ENCODE measurements at places on chromosomes 4 and X.

GRCh38 chr4:158970812-158971211, 132.1 kb upstream of the RAPGEF2 start:
- no peak for DNase-seq

GRCh38 chr4:125321709-125322365, 7.1 kb downstream of the FAT4 start:
- no peak for DNase-seq

DNA sequence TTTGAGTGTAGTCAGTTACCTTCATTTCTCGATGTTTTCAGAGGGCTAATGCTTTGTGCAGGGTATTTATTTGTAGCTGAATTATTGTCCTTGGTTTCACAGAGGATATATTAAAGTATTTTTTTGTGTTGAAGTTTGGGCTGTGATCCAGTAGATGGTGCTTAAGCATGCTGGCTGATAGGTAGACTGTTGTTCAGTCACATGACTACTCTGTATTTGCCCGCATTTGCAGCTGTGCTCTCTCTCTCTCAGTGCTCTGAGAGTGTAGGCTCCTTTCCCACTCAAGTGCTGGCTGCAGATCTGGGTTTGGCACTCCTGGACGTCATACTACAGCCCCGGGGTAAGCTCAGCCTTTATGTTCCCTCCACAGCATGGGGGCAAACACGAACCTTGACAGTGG, 21.7 kb downstream of the RAB40AL start:
- DNase-seq, result no peak

- DNase-seq, result no peak
These were observed 24.5 kb upstream of the MSN start for GRCh38 chrX:65642914-65643491.

DNA sequence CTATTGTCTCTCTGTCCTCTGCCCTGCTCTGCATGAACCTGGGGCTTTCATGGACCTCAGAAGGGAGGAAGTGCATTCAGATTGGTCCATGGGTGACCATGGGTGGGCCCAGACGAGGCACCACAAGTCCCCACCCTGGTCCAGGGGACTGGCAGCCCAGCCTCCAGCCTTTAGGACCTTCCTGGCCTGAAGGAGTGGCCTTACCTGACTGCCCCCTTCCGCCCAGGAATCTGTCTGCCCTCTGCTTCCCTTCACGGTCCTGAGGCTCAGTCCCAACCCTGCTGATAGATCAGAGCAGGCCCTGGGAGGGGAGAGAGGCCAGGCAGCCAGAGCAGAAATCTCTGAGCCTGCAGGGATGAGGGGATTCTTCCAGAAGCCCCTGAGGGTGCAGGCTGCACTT, 455.4 kb downstream of the PCDH18 start:
- DNase-seq, result no peak

DNA sequence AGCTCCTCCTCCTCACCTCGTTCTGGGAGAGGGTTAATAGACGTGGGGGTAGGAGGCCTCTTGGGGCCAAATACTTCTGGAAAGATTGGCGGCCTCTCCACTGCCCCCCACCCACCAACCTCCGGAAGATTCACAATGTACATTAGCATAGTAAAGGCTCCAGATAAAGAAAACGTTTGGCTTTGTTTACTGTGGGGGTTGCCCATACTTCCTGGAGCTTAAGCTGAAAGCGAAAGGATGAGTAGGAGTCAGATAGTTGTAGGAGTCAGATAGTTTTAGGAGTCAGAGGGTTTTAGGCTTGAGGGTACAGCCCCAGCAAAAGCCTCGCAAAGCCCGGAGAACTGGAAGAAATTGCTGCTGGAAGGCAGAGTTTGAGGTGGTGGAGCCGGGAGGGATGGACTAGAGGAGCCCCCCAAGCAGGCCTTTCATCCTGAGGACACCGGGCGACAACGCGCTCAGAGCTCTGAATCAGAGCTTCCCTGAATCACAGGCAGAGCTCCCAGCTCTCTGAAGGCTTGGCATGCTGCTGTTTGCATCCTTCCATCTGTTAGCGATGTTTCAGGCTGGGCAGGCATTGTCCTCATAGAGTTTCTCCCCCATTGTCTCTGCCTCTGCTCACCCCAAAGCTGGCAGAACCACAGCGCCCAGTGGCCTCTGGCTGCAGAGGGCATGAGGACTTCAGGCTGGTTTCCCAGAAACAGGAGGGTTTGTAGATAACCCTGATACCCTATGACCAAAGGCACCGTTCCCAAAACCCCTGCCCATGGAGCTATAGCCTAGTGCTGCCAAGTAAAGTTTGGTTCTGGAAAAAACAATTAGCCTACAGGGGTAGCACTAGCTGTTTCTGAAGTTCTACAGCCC, 280.7 kb downstream of the BCOR start:
- DNase-seq, result no peak

GRCh38 chrX:104370089-104370488, 115.4 kb upstream of the ESX1 start:
- DNase-seq, result no peak

DNA sequence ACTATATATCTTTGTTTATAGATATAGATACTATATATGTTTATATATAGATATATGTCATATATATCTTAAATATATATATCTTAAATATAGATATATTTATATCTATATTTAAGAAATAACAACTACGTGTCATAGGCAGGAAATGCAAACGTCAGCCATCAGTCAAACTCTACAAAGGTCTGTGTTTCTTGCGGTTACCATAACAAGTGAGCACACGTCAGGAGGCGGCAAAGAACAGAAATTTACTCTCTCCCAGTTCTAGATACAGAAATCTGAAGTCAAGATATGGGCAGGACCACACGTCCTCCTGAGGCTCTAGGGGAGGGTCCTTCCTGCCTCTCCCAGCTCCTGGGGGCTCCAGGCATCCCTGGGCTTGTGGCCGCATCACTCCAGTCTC, 6.5 kb downstream of the PLCXD1 start:
- DNase-seq, result no peak

DNA sequence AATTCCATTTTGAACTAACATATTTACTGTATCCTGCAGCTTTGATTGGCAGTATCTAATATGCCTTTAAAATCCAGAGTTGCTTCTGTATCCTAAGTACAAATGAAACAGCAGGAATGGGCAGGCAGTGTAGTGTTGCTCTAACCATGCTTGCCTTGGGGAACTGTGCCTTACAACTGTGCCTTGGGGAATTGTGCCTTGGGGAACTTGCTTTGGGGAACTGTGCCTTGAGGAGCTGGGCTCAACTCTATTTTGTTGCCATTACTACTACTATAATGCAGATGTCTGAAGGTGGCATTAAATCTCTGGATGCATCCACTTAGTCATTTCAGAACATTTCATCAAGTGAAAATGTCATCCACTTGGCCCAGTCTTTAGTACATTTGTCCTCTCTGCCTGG, 6.9 kb downstream of the CXCL3 start:
- DNase-seq, result no peak

- DNase-seq, result no peak
These were observed 530.5 kb downstream of the FAM133A start for GRCh38 chrX:94204524-94204923.

DNA sequence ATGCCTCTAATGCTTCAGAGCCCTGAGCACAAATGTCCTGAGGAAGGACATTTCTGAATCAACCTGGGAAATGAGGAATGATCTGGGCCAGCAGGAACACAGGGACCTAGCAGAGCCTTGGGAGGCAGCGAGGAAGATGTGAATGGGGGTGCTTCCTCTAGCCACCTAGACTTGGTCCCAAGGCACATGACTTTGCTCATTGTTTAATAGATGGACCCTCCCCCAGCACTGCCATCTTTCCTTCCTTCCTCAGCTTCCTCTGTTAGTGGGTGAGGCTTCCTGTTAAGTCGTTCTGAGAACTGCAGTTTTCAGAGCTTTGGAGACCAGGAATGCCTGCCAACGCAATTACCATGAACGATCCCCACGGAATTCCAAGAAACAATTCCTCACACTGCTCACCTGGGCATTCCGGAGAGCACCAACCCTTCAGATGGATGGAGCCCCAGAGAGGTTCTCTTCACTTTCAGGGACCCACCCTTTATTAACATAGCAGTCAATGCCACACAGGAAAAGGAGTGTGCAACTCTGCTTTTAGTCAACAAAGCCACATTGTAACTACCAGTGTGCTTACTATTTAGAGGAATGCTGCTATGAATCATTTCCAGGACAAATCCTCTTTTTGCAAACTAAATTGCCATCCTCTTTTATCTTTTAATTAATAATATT, 48.5 kb upstream of the STIM2 start:
- no peak for DNase-seq

DNA sequence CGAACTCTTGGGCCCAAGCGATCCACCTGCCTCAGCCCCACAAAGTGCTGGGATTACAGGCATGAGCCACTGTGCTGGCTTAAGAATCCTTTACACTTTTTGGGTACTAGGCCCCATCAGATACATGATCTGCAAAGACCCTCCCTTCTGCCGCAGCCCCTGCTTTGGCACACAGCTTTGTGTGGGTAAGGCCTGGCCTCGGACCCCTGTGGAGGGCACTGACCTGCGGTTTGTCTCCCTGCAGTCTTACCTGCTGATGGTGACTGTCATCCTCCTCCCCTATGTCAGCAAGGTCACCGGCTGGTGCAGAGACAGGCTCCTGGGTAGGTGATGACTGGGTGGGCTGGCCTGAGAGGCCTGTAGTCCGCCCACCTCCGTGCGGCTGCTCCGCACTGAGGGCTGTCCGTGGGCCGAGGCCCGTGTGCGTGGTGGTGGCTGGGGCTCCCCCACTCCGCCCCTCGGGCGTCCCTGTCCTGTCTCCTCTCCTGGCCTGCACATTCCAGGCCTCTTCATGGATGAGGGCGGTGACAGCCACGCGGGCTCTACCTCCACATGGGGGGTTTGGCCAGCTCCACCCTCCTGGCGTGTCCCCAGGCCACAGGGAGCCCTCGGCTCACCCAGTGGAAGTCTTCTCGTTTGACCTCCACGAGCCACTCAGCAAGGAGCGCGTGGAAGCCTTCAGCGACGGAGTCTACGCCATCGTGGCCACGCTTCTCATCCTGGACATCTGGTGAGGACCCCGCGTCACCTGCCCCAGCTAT, 18.0 kb downstream of the DGKQ start:
- no peak for DNase-seq

- DNase-seq, result no peak
These were observed 1.7 kb downstream of the SLC25A4 start for GRCh38 chr4:185144601-185145240.

DNA sequence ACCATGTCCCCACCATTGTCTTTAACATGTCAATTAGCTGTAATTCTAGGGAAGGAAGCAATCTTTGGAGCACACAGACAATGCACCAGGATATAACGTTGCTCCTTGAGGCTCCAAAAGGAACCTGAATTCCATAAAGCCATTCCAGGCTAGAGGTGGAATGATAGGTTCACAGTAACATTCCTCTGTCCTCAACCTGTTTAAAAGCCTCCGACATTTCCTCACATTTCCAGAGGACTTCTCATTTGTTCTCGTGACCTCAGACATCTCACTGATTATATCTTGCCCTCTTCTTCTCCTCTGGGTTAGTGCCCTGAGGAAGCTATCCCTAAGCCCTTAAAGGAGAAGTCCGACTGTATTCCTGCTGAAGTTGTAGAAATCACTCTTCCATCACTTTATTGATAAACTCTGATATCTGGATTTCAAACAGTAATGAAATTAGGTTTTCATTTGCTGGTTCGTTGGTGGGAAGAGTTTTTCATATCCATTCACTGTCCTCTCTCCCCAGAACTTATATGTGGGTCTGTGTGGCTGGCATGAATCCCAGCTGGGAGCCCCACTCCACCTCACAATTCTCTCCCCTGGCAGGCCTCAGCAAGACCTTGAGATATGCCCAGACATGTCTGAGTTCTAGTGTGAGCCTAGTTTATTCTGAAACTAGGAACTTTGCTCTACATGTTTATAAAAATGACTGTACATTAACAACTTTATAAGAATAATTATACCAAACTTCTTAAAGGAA, 44.2 kb upstream of the PRSS12 start:
- no peak for DNase-seq

GRCh38 chr4:27010334-27010940, 149.8 kb downstream of the STIM2 start:
- peak; percentile 3 for DNase-seq

DNA sequence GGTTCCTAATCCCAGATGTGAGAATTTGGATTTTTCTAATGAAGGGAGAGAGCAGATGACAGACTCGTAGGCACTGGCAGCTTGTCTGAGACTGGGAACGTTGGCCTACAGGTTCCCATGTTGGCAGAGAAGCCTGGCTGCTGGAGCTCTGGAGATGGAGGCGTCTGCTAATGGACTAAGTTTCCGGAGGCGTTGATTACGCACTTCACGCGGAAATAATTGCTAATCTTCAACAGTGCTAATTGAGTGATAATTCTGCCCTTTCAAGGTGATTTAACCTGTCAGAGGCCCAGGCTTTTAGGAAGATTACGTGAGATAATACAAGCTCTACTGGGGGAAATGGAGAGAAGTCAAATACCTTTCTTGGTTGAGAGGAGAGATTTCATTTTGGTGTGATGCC, 77.4 kb downstream of the PSAPL1 start:
- no peak for DNase-seq

GRCh38 chr4:125091-125771, 930 bp downstream of the ZNF718 start:
- DNase-seq, result no peak

GRCh38 chrX:44071847-44072551, 98.8 kb upstream of the NDP start:
- DNase-seq, result no peak

DNA sequence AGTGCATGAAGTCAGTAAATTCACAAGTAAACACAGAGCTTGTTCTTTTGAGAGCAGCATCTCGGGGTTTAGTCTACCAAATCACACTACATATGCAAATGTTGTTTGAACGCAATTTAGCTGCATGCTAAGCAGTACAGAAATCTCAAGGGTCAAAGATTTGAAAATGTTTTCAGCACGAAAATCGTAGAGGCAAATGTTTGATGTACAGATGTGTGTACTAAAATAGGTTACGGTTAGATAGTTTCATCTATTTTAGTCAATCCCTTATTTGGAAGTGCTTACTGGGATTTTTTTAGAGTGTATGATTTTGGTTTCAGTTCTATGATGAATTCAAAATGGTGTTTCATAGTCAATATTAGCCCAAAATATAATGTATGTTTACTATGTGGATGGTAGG, 1928.2 kb upstream of the TENM3 start:
- no peak for DNase-seq

DNA sequence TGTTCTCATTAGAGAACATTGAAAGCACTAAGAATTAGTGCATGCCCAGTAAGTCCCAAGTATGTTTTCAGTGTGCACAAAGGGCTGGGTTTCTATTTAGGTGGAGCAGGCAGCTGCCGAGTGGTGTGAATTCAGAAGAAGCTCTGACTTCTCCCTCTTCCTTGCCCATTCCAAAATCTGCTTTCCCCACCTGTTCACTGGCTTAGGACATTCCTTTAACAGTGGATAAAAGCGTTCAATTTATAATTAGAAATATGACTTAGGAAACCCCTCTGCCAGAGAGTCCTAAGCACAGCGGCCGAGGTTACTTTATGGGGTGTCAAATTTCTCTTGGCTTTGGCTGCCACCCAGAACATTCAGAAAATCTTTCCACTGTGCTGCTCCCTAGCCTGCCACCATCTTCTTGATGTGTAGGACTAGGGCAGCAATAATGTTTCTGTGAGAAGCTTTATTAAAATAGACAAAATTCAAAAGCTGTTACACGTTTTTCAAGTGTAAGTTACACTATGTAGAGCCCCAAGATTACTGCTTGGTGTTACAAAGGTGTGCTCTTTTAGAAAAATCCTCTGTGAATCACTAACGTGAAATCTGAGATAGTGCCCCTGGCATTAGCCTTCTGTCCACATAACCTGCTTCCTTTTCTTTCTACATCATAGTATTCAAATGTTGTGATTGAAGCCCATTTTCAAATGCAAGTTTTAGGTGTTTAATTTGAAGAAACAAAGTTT, 191.6 kb upstream of the ANKRD50 start:
- peak; percentile 20 for DNase-seq
